ENCODE measurements at places on chromosomes 12 and 14.

DNA sequence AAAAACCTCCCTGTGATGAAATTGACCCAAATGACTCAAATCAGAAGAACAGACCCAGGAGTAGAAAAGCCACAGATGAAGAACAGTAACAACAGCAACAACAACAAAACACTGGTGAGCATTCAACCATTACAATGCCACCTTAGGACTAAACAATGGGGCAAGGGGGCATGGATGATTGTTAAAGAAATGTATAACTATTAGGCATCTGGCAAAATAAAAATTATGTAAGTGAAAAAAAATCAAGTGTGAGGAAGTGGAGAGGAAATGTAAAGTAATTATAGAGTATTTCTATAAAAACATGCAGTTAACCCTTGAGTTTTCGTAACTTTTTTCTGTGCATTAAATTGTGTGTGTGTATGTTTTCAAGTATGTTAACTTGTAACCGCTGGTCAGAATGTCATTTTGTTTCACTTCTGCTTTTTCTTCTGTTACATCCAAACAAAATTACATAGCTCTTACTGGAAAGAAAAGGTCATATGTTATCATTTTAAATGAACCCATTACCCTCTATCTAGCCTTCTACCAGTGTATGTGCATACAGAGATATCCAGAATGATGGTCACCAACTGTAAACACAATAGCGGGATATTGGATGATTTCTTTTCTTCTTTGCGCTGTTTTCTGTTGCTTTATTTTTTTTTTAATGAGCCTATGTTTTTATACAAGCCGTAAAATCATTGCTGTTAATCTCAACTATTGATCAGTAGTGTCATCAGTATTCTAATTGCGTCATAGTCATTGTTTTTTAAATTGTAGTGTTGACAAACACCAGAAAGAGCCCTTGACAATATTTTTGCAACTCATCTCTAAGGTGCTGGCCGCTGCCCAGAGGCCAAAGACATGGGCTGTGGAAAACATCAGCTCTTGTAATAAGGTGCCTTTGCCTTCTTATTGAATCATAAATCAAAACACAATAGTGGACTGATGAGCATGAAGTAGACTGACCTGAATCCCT lies 170.6 kb downstream of the CRADD start:
- no peak for DNase-seq

DNA sequence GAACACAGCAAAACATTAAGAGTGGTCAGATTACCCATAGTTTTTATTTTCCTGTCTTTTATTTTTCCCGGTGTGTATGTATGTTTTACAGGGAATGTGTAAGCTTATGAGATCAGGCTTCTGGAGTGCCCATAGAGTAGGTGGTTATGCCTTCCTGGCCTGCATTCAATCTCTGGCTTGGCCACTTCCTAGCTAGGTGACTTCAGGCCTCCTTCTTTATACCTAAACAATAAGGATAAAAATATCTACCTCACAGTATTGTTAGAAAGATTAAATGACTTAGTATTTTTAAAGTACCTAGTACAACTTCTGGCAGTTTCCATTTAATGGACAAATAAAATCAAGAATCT lies 42.4 kb downstream of the ITPR2 start:
- no peak for DNase-seq

DNA sequence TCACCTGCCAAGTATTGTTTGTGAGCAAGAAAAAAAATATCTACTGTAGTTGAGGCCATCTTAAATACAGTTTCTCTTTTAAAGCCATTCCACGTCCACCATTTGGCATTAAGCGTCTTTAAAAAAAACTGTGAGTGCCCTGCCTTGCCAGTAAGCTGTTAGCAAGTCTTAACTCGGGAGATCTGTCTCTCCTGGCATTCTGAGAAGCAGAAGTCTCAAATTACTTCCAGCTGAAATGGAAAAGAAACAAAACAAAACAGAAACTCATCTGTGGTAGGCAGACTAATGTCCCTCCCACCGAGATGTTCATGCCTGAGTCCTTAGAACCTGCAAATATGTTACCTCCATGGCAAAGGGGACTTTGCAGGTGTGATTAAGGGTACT lies 126.2 kb downstream of the CRADD start:
- DNase-seq = no peak

DNA sequence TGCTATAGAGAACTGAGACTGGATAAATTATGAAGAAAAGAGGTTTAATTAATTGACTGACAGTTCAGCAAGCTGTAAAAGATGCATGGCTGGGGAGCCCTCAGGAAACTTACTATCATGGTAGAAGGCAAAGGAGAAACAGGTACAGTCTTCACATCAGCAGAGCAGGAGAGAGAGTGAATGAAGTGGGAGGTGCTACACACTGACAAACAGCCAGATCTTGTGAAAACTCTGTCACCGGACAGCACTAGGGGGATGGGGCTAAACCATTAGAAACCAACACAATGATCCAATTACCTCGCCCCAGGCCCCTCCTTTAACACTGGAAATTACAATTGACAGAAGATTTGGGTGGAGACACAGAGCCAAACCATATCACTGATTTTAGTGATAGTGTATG lies 682.4 kb downstream of the SLC16A7 start:
- DNase-seq = no peak

- DNase-seq = peak; percentile 72
These were observed 4.9 kb downstream of the ZBTB39 start for GRCh38 chr12:57001448-57001906.

DNA sequence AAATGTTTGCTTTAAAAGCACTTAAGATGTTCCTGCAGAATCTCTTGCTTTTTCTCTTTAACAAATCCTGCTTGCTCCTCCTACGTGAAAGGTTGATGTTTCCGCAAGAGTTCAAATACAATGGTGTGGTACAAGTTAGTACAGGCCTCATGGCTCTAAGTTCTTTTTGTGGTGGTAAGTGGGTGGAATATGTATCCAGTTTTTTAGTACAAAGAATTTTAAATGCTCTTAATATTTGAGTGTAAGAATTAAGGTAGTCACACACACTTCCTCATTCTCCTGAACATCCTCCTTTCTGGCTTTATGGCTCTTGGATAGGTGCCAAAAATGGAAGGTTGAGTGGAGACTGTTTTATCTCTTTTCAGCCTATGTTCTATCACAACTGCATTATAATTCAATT lies 1.8 kb downstream of the OTOGL start:
- DNase-seq = no peak

- peak; percentile 23 for DNase-seq
These were observed 434.7 kb downstream of the FUT8 start for GRCh38 chr14:65847075-65847847.

DNA sequence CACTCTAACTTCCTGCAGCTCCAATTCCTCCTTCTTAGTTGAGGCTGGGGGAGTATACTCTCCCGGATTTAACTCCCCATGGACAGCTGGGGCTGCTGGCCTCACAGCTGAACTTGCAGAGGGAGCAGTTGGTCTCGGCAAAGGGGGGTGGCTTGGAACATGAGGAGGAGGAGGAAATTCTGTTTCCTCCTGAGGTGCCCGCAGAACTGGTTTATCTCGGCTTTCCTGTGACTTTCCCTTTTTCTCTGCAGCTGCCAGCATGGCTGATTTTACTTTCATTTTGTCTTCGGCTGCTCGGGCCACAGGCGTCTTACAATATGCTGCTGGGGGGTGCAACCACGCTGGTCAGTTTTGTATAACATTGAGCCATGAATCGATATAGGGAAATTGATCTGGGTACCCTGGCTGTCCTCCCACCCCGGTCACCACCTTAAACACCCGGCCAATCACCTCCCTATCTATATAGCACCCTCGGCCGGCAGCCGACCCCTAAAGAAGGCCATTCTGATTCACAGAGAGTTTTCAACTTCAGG lies 1317.6 kb downstream of the TMEM121 start:
- no peak for DNase-seq
